ENCODE measurements at places on chromosomes 3 and 15.

- DNase-seq = no peak
These were observed 16.4 kb downstream of the CCR1 start for GRCh38 chr3:46191730-46192129.

GRCh38 chr3:43892061-43892460, 201.3 kb downstream of the ABHD5 start:
- DNase-seq = no peak

DNA sequence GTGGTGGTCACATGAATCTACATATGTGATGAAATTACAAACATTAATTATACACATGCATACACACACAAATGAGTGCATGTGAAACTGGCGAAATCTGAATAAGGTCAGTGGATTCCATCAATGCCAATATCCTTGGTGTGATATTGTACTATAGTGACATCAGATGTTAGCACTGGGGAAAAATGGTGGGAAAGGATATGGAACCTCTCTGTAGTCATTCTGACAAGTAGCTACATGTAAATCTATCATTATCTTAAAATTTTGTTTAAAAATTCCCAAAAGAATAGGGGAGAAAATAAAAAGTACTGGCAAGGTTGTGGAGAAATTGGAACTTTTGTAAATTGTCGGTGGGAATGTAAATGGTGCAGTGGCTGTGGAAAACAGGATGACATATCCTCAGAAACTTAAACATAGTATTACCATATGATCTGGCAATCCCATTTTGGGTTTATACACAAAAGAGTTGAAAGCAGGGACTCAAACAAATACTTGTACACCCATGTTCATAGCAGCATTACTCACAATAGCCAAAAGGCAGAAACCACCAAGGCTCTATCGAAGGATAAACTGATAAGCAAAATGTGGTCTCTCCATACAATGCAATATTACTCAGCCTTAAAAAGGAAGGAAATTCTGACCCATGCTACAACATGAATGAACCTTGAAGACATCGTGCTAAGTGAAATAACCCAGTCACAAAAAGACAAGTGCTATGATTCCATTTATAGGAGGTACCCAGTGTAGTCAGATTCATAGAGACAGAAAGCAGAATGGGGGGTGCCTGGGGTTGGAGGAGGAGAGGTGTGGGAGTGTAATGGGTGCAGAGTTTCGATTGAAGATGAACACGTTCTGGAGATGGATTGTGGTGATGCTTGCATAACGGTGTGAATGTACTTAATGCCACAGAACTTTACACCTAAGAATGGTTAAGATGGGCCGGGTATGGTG, 25.3 kb upstream of the HRH1 start:
- DNase-seq = no peak

GRCh38 chr15:90583471-90584252, 53.9 kb downstream of the CRTC3 start:
- no peak for DNase-seq

DNA sequence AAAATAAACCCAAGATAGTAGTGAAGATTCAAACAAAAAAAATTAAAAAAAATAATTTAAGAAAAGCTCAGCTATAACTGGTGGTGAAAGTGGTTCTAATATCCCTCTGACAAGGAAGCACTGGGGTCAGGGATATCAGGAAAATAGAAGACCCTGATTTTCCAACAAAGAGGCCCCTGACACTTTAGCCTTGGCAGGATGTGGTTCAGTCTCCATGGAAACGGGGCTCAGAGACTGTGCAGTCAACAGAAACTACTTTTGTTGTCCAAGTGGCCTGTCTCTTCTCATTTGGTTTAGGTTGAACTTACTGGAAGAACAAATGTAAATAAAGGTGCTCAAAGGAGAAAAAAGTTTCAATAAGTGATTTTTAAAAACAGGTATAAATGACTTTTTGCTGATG, 27.2 kb downstream of the INTS14 start:
- peak; percentile 28 for DNase-seq

GRCh38 chr3:46485779-46486175, 12.0 kb upstream of the RTP3 start:
- DNase-seq = no peak

GRCh38 chr3:30495172-30496065, 111.0 kb upstream of the TGFBR2 start:
- DNase-seq = no peak

DNA sequence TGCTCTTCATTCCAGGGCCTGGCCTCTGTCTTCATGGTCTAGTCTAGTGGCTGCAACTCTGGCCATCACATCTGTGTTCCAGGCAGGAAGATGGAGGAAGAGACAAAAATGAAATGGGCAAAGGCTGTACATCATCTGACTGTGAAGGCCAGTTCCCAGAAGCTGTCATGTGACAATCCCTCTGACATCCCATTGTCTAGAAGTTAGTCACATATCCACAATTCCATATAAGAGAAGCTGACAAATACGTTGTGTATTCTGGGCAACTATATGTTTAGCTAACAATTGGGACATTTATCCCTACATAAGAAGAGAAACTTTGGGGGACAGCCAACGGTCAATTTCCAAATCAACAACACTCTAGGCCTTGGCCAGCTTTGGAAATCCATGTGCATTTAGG, 34.5 kb upstream of the C3orf70 start:
- DNase-seq = no peak

DNA sequence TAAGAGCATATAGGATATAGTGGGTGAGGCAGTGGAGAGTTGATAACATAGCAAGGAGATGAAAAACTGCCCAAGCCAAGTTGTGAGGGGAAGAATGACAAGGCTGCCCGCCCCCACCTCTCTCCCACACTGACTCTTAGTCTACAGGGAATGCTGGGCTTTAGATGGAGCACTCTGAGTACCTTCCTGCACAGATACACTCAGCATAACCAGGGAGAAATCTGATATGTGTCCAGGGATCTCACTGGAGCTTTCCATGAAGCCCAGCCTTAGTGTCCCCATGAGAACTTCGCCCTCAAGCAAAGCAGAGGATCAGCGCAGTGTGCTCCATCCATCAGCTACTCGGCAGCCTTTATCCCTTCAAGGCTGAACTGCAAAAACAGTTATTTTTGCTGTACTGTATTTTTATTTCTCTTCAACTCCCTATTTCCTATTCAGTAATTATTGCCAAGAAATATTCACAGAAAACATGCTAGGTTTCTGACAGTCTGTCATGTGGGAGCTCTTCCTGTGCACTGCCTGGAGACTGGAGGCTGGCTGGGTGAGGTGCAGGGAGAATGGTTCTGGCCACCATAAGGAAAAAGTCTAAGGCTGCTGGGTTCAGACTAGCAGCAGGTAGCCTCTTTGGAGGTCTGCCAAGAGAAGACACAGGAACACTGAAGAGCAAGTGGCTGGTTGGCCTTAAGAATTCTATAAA, 475.2 kb upstream of the PPP2R3A start:
- no peak for DNase-seq

DNA sequence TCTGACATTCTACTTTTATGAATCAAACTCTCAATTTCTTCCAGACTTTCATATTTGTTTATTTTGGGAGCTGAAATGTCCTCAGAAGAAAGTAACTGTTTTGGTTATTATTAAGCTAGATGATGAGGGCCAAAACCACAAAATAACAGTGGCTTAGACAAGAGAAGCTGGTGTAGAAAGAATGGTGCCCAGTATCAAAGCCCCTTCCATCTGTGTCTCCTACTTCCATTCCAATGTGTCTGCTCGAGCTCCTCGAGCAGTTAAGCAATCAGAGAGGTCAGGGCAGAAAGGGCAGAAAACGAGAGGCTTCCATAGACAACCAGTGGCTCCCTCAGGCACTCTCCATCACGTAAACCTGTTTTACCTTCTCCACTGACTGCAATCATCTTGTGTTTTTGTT, 59.7 kb upstream of the MAGI1 start:
- DNase-seq = no peak
